ENCODE measurements at places on chromosomes 11 and 22.
A peak's percentile ranks its signal among the peaks of the same experiment; 100 is the strongest.

DNA sequence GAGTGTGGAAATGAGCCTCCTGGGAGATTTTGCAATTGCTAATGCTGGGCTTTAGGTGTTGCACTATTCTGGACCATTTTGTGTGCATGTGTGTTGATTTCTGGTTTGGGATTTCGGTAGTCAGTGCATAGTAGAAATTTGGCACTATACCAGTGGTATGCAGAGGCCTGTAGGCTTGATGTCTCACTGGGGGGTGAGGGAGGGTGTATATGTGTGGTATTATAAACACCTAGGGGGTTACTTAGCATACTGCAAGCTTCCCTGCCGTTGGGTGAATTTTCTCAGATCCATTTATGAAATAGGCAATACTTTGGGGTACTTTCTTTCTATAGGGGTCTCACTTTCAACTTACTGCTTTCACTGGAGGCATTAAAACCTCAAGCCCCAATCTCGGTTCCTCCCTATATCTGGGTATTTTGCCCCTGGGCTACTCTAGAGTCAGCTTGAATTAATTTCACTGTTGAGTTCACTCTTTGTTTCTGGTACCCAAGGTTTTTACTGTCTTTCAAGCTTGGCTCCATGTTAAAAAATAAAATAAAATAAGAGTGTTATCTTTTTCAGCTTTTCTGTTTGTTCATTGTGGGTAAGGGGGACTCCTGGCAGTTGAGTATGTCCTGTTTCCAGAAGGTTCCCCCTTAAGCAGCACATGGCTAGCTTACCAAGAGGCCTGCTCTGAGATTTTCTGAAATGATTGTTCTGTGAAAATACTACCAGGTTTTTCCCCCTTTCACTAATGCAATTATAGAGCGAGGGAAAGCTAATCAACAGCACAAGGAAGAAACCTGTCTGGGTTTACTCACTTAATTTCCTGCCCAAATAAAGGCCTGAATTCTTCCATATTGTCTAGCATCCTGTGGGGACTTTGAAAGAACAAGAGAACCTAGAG, 45.8 kb downstream of the PPFIBP2 start:
- DNase-seq: no peak

DNA sequence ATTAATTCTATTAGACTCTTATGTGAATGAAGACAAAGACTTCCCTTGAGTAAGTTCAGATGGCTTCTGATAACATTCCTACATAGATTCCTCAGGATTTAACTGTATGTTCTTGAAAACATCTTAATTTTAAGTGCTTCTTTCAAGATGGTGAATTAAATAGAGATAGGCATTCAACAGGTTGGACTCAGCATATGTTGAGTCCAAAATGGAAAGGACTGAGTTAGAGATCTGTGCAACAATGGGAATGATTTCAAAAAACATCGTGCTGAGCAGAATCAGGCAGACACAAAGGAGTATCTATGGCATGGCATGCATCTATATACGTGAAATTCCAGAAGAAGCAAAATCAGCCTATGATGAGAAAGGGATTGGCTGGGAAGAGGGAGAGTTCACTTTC, 36.2 kb downstream of the ZNF195 start:
- no peak for DNase-seq

DNA sequence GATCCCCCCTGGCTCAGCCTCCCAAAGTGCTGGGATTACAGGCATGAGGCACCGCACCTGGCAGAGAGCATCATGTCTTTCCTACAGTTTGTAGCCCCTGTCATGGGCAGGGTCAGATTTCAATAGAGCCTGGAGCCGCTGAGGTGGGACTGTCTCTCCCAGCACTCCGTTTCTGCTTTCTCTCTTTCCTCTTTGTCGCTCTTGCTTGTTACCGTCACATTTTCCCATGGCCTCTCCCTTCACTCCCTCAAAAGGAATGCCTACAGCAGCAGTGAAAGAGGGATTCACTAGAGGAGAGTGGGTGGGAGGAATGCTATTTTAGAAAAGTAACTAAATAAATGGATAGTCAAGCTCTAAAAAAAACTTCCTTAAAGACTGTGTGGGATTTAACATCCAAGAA, 136.7 kb upstream of the TTC12 start:
- DNase-seq: no peak

DNA sequence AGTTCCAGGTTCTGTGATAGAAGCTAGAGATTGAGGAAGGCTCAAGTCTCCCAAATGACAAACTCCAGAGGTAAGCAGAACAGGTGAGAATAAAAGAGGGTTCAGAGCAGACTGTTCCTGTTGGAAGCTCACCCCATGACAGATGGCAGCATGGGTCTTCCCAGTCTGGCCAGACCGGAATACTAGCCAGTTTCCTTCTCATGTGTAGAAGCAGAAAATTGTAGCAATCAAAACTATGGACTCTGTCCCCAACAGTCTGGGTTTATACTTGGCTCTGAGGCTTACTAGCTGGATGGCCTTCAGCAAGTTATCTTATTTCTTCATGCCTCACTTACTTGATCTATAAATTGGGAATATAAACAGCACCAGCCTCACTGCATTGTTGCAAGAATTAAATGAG, 494.8 kb downstream of the MN1 start:
- no peak for DNase-seq

DNA sequence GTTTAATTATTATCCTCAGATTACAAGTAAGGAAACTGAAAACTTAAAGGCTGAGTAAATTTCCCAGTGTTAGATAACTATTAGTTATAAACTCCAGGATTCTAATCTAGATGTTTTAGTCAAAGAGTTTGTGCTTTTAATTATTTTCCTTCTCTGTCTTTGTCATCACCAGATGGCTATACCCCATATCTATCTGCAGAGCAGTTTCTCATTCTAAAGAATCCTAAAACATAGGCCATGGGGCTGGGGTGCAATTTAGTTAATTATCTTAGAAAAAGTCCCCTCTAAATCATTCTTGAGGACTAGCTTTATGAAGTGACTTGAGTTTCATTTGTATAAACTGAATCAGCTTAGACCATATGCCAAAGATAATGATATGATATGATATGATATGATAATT, 556.3 kb upstream of the ANO5 start:
- no peak for DNase-seq

DNA sequence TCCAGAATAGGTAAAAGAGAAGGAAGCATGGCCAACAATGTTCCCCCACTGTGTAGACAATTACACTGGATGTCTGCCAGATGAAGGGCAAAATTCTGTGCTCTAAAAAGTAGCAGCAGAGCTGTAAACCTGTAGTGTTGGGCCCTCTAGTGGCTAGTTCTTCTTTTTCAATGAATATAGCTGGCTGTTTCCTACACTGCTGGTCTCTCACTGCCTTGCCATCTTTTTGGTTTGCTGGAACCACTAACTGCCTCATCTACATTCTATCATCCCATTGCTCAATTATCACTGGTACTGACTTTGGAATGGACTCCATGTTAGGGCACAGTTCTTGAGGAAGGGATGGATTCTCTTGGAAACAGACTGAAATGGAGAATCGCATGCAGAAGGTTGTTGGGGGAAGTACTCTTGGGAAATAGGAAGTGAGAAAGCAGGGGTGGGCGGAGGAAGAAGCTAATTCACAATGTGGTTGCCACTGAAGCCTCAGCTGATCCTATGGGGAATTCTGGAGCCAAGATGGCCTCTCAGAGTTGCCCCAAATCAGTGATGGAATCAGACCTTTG, 17.9 kb downstream of the KCNE3 start:
- peak; percentile 92 for DNase-seq

GRCh38 chr11:32312206-32312817, 123.0 kb downstream of the WT1 start:
- no peak for DNase-seq

- no peak for DNase-seq
These were observed 9.2 kb upstream of the GAS2 start for GRCh38 chr11:22657101-22657694.

DNA sequence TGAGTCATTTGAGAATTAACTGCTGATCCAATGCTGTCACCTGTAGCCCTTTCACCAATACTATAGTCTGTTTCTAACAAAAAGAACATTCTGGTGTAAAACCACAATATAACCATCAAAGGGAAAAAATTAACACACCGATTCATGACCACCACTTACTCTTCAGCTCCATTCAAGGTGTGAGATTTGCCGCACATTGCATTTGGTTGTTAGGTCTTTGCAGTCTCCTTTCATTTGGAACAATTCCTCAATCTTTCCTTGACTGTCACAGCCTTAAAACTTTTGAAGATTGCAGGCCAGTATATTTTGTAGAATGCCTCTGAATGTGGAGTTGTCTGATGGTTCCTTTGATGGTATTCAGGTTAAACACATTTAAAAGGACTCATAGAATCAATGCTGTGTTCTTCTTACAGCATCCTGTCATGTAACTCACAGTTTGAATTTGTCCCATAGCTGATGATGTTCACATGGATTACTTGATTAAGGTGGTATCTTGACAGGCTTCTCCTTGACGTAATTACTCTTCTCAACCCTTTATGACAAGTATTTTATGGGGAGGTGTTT, 63.6 kb downstream of the TNRC6B start:
- DNase-seq: no peak

- DNase-seq: no peak
These were observed 5.1 kb downstream of the APBB1 start for GRCh38 chr11:6413791-6414201.

- no peak for DNase-seq
These were observed 152.6 kb downstream of the CEP164 start for GRCh38 chr11:117480221-117480620.

DNA sequence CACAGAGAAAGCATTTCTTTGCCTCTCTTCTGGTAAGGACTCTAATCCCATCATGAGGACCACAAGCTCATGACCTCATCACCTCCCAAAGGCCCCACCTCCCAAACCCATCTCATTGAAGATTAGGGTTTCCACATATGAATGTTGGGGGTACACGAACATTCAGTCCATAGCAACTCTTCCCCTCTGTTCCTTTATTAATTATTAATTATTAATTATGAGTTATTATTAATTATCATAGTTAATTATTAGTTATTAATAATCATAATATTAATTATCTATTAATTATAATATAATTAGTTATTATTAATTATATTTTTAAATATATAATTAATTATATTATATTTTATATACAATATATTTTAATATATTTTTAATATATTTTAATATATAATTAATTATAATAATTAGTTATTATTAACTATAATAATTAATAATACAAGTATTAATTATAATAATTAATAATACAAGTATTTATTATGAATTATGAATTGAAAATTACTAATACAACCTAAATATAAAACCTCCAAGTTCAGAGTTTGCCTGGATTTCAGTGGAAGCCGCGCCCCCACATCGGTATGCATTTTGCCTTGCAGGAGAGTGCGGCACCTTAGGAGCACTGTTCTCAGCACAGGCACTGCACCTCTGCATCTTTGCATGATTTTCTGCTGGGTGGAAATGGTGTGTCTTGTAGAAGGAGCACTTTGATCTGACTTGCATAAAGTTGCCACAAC, 128.0 kb upstream of the FGF3 start:
- DNase-seq: no peak

DNA sequence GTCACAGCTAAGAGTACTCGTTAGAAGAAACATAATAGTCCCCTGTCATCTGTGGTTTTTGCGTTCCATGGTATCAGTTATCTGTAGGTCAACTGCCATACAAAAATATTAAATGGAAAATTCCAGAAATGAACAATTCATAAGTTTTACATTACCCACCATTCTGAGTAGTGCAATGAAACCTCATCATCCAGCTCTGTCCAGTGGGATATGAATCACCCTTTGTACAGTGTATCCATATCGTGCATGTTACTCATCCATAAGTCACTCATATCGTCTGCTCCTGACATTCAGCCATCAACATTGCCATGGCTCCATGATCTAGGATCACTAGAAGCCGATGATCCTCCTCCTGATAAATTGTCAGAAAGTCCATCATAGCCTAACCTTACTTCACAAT, 174.9 kb upstream of the C11orf87 start:
- no peak for DNase-seq

- no peak for DNase-seq
These were observed 239.9 kb upstream of the ZC3H12C start for GRCh38 chr11:109853156-109853776.

GRCh38 chr11:15942936-15943335, 413.4 kb downstream of the SOX6 start:
- no peak for DNase-seq

DNA sequence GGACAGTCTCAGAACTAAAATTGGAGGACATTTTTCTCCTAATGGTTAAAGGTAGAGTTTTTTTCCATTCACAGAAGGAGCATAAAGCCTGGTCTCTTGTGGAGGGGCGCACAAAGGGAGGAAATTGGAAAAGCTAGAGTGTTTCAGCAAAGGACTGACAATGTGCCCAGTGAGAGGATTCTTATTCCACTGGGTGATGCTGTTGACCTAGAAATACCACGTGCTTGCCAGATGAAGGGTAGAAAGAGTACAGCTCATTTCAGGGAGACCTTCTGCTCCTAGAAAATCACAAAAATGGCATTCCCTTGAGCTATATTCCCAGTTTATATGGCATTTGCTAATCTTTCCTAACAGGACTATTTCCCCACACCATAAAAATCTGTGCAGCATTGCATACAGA, 21.1 kb downstream of the MS4A6E start:
- DNase-seq: no peak

- DNase-seq: no peak
These were observed 155.7 kb upstream of the NARS2 start for GRCh38 chr11:78730267-78730824.

GRCh38 chr11:5713695-5714094, 22.6 kb upstream of the OR56B1 start:
- DNase-seq: no peak

GRCh38 chr11:82056450-82056849, 677.2 kb downstream of the FAM181B start:
- DNase-seq: no peak

DNA sequence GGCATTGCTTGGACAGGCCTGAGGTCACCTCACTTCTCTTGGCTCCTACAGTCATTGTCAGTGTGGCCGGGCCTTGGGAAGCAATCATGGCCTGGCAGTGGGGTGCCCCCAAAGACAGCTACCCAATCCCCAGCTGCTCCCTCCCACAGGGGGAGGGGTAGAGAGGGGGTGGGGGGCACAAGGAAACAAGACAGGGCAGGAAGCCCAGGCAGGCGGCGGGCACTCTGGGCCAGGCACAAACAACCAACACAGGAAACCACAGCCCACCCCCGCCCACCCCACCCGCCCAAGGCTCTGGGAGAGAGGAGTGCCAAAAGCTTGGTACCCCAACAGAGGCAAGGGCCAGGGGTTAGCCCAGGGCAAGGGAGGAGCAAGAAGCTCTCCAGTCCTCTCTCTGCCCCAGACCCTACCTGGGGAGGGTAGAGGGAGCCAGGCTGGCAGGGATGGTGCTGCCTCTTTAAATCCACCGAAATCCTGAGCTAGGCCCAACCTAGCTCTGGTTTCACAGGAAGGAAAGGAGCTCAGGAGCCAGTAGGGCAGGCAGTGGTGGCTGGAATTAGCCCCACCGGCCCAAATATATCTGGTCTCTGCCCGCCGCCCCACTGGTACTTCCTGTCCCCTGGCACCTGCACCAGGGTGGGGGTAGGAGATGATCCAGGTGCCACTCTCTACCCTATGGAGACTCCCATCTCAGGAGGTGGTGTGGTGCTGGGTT, 12.2 kb downstream of the BCL9L start:
- DNase-seq: no peak

GRCh38 chr11:12073886-12074285, 36.5 kb upstream of the MICAL2 start:
- DNase-seq: no peak

All from SHP77 (cell line).